ENCODE measurements at places on chromosomes 16 and 17.
A peak's percentile ranks its signal among the peaks of the same experiment; 100 is the strongest.

DNA sequence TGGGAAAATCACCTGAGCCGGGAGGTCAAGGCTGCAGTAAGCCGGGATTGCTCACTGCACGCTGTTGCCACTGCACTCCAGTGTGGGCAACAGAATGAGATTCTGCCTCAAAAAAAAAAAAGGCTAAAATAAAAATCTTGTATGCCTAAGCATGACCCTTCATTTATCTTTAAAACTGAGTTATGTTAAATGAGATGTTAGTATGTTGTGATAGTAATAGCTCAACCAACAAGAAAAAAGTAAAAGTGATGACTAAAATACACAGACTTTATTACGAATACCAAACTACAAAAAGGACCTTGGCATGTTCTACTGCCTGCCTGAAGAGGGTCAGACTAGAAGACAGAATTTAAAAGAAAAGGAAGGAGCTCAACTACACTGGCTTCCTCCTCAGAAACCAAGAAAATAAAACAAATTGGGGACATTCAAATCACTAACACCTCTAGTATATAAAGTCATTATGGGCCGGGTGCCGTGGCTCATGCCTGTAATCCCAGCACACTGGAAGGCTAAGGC lies 4.4 kb downstream of the SMURF2 start:
- no peak for DNase-seq

DNA sequence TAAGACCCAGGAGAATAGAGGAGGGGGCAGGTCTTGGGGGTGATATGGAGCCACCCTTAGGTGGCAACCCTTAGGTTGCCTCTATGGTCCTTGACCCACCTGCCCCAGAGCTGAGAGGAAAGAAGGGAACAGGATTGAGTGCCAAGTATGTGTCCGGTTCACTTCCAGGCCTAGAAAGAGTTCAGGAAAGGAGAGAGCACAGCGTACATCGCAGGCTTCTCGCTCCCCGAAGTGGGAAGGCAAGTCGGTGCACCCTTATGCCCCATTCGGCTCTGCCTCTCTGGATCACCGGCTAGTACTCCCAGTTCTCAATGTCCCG lies 631 bp downstream of the SP6 start:
- DNase-seq = no peak

DNA sequence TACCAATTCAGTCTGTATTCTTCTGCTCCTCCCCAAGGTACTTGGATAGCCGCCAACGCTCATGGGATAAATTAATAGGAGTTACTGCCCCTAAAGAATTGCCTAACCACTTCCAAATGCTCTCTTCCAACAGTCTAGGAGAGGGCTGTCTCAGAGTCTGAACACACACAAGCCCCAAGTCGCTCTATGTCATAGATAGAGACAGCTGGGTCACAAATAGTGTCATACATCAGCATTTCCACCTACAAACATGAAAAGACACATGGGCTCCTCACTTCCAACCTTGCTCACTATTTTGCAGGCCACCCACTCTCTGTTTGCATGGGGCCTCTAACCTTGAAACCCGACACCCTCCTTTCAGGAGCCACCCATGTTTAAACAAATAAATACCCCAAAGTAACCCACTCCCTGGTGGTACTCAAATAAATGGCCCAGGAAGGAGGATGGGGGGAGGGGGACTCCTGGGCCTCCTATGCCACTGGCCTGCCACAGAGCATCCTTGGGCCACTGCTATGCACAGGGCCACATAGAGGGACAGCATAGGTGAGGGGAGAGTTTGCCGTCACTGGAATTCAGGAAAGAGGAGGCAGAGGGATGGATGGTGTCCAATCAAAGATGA lies 265.9 kb downstream of the SOX9 start:
- no peak for DNase-seq

- DNase-seq = no peak
Measured at GRCh38 chr17:57537524-57538410, 207.3 kb downstream of the CCDC182 start.

DNA sequence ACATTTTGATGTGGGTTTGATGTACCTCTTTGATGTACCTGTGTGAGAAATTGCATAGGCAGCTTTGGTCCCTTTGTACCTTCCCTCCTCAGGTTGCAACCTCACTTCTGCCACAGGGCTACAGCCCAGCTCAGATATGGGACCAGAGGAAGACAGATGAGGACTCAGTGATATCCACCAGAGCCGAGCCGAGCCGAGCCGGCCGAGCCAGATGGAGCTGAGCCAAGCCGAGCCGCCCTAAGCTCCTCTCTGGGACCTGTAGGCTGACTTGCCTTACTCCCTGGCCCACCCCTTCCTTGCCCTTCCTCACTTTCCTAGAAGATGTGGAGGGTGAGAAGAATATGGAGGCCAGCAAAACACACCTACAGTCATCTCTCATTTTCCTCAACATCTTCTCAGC lies 3.8 kb downstream of the HEATR9 start:
- DNase-seq = no peak

DNA sequence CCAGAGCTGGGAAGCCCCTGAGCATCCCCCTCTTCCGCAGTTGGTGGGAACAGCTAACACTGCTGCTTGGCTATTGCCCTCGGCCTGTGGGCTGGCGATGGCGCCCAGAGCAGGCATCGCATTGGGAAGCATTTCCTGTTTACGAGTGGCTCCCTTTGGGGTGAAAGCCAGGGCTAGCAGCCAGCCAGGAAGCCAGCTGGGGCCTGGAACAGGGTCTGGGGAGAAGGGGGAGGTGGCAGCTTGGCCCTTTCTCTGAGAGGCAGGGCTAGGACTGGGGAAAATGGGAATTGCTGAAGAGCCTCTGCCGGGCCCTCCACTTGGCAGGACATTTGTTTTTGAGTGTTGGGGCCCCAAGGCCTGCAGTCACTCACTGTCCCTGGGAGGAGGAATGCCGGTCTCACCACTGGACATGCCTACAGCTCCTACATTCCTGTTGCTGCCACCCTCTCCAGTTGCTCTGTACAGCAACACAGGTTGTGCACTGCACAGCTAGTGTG lies 2.4 kb upstream of the MTSS2 start:
- DNase-seq = no peak

DNA sequence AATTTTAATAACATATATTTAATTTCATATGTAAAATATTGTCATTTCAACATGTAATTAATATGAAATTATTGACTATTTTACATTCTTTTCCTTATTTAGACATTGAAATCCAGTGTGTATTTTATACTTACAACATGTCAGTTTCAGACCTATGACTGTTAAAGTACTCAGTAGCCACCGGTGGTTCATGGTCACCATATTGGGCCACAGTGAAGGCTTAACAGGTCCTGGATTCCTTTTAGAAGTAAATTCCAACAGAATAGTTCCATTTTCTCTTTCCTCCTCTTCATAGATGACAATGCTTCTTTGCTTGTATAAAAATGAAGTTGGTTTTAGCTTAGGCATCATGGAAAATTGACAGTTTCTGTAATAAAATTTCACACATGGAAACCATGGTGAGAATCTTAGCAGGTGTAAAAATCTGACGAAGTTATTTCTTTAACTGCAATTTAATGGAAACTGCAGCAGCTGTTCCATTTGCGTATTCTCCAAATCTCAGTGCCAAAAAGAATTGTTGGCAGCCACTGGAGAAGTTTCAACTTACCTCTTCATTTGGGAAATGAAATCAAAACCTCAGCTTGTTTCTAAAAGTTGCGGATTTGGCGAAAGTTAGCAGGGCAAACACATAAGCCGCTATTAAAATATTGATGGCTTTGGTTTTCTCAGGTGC lies 231.1 kb downstream of the CDH13 start:
- DNase-seq = no peak

GRCh38 chr16:14375132-14375491 lies 254.9 kb downstream of the PARN start:
- DNase-seq = no peak

DNA sequence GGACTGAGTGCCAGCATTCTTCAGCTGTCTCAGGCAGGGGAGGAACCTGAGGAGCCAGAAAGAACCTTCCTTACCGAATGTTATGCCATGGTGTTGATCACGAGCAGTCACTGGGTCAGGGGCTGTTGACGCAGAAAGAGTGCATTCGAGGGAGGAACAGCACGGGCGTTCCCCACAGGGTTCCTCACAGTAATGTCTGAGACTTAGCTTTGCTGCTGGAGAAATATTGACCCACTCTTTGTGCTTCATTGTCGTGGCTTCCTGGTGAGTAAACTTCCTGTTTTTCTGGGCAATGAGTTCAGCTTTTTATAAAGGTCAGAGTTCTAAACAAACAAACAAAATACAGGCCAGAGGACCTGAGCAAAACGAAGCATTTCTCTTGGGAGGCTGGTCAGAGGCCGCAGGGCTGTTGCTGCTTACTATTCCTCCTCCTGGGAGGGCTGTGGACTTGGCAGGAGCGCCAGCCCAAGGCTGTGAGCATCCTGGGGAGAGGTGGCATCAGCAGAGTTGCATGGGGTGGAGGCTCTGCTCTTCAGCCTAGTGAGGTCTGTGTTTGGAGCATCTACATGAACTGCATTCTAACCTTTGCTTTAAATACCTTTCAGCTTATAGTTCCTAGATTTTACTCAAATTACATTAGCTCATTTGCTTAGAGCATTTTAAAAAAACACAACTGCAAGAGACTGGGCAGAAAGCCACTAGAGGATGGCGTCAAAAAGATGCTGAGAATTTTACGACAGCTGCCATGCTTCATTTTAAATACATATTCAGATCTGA lies 143.1 kb upstream of the CACNG5 start:
- peak; percentile 80 for DNase-seq

GRCh38 chr16:2016407-2016922 lies 3.1 kb upstream of the NPW start:
- DNase-seq = no peak

DNA sequence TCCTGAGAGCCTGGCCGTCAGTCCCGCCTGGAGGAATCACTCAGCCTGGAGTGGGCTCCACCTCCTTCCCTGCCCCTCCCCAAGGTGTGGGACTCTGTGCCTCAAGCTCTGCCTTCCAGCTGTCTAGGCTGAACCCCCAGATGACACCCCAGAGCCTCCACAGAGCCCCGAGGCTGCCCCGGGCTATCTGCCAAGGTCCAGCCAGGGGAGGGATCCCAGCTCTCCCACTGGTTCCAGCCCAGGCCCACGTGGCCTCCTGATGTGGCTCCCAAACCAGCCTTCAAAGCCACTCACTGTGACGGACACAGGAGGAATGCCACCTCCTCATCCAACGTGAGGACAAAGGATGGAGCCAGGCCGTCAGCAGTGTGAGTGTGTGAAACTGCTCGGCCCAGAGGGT lies 45.6 kb upstream of the ENPP7 start:
- DNase-seq = no peak

- no peak for DNase-seq
Measured at GRCh38 chr17:41457676-41458075, 9.5 kb downstream of the KRT32 start.

DNA sequence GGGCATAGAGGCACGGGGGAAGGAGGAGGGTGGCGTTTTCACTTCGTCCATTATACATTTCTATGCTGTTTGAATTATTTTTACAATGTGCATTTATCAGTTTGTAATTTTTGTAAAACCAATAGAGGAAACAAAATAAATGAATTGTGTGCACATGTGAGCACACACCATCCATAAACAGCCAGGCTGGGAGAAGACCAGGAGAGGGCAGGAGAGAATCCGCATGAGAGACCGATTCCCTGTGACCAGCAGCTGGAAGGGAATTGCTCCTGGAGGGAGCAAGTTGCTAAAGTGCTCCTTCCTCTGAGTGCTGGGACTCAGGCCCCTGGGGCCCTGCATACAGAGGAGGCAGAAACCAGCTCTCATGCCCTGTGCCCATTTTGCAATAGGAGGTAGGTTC lies 126.0 kb downstream of the ABCC12 start:
- no peak for DNase-seq

DNA sequence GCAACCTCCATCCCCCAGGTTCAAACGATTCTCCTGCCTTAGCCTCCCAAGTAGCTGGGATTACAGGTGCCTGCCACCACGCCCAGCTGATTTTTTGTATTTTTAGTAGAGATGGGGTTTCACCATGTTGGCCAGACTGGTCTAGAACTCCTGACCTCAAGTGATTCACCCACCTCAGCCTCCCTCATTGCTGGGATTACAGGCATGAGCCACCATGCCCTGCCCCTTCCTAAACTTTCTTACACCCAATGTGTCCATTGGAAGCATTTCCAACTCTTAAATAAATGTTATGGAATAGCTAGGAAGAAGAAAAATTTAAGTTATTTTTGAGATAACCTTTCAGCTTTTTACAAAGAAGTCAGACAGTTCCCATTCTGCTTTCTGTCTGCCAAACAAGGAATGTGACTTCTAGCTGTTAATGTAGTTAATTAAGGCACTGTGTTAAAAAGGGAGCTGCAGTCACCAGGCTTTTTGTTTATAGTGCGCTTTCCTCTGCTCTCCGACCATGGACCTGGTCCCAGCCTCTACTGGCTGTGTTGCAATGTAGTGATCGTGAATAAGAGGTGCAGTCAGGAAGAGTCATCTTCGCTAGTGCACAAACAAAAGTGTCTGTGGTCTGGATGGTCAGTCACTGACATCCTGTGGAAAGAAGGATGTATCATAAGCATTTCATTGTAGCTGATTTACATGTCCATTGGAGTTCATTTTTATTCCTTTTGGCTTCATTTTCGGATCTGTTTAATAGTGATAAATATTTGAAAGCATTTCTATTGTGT lies 39.7 kb downstream of the USP10 start:
- DNase-seq = peak; percentile 25

- no peak for DNase-seq
Measured at GRCh38 chr17:60905709-60906108, 228.1 kb downstream of the BCAS3 start.

DNA sequence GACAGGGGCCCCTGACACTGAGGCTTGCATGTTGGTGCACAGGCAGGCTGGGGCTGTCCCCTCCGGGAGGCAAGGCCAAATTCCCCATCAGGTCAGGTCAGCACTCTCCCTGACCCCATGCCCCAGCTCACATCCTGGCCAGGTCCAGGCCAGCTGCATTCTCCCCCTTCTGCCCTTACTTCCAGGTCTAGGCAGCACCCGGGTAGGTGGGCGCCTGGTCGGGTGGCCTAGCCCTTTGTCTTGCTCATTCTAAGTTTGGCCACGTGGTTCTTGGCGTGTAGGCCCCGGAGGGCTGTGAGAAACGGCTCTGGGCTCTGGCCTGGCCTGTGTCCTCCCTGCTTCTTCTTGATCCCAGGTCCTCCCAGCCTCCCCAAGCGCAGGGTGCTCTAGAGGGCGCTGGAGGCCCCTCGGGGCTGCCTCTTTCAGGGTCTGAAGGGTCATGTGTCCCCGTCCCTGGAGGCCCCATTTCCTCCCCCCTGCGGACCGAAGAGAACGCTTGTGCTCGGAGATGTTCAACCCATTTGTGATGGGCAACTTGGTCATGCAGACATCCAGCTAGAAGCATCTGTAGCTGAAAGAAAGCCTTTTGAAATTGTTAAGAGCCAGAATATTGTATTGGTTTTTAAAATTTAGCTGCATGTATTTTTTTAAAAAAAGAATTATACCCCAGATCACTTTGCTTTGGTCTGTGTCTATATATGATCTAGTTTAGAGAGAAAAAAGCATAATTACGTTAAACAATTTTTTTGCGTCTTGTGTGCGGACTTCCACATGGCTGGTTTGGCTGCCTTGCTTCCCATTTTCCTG lies 6.7 kb downstream of the BAHCC1 start:
- DNase-seq = peak; percentile 33

DNA sequence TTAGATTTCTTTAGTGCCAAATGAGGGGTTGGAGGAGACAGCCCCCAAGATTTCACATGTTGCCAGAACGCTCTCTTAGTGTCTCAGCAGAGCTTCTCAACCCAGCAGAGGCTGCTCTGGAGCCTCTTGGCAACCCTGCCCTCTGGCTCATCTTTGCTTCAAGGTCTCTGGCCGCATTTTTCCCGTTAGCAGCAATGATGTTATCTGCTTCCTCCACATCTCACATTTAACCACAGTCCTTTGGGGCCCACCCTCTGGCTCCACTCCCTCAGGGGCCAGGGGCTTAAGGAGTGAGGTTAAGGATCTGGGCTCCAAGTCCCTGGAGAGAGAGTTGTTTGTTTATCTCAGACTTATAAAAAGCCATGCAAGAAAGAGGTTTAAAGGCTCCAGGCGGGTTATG lies 3.3 kb upstream of the XYLT1 start:
- DNase-seq = no peak
